ENCODE measurements at places on chromosomes 3 and 15.

GRCh38 chr3:174613173-174613572, 246.0 kb upstream of the NAALADL2 start:
- DNase-seq = no peak

DNA sequence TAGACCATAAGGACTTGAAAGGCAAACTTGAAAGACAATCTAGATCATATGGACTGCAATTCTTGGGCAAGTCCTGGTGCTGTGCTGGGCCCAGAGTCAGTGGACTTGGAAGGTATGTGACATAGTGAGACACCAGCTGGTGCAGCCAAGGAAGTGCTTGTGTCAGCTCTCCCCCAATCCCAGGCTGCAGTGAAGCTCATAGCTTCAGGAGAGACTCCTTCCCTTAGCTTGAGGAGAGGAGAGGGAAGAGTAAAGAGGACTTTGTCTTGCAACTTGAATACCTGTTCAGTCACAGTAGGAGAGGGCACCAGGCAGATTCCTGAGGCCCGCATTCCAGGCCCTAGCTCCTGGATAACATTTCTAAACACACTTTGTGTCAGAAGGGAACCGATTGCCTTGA, 127.4 kb upstream of the ZPLD1 start:
- DNase-seq = no peak

GRCh38 chr3:48596157-48596556, 1.0 kb upstream of the COL7A1 start:
- DNase-seq = no peak

DNA sequence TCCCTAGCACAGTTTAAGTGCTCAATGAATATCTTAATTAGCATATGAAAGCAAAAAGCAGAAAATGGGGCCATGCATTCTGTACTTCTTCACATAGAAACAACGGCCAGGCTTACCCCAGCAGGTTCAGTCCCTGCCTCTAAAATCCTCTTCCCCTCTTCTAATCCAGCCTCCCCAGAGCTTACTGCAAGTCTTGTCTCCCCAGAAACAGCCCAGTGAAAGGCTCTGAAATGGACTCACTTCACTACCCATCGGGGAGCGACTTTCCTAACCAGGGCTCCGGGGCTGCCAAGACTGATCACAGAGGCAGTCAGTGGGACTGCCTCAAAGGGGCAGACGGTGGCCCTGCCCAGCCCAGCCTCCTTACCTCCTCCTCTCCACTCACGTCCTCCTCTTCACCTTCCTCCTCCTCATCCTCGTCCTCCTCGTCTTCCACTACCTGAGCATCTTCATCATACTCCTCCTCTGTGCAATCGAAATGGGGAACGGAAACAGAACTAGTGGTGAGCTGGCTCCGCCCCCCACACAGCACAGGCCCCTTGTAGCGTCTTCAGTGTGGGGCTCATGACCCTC, 38.0 kb downstream of the ANP32A start:
- no peak for DNase-seq

DNA sequence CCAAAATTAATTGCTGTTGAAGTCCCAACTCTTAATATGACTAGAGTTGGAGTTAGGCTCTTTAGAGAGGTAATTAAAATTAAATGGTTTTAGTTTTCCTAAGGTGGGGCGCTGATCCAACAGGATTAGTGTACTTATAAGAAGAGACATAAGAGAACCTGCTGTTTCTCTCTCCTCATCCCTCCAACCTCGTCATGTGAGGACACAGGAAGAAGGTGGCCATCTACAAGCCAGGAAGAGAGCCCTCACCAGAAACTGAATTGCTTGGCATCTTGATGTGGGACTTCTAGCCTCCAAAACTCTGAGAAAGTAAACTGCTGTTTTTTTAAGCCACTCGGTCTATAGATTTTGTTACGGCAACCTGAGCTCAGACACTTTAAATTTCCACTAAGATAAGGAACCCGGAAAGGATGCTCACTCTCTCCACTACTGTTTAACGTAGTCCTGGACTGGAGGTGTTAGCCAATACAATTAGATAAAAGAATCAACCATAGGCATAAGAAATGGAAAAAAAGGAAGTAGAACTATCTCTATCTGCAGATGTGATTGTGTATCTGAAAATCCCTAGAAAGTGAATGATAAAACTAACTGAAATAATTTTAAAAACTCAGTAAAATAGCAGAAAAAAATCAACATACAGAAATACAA, 26.8 kb downstream of the DCBLD2 start:
- DNase-seq = no peak

- no peak for DNase-seq
These were observed 93.7 kb downstream of the CACNA1D start for GRCh38 chr3:53588122-53588521.

DNA sequence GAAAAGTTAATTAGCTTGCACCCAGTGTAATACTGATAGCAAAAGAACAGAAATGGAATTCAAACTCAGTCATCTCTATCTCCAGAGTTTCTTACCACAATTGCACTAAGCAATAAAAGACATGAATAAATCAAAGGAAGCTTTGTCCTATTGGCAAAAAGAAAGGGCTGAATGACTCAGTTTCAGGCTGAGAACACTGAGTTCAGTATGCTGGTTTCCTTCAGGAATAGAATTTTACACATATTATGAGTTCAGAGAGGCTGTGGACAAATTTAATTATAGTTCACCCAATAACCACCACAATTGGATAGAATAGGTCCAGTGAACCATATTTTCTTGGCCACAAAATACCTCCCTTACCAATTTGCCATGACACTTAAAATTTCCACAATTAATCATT, 249.7 kb downstream of the KCNMB2 start:
- DNase-seq = no peak

DNA sequence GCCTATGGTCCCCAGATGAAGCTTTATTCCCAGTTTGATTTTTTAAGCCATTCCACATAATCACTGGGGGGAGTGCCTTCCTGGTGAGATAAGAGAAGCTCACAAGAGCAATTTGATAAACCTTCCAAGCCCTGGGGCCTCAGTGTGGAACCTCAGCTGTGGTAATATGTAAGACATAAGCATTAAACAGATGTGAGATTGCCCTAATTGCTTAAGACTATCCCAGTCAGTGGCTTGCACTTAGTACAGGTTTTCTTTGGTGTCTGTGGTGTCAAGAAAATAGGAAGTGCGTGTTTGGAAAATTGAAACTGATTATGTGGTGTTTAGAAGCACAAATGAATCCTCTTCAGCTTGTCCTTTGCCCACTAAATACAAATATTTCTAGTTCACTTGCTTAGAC, 54.3 kb downstream of the LRRN1 start:
- DNase-seq = no peak

DNA sequence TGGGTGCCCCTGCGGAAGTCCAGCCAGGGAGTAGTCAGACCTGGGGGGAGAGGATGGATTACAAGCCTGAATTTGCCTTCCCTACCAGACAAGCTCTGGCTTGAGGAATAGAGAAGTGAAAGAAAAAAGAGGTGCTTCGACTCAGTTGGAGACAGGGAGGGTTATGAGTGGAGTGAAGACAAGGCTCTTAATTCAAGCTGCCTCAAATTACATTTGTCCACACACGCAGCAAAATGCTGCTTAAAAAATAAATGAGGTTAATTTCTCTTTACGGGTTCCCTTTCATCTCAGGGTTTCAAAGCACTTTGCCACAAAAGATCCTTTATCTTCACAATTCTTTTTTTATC, 49.0 kb upstream of the SLC4A7 start:
- DNase-seq = no peak

GRCh38 chr15:69578787-69579583, 126.4 kb downstream of the RPLP1 start:
- DNase-seq = no peak

DNA sequence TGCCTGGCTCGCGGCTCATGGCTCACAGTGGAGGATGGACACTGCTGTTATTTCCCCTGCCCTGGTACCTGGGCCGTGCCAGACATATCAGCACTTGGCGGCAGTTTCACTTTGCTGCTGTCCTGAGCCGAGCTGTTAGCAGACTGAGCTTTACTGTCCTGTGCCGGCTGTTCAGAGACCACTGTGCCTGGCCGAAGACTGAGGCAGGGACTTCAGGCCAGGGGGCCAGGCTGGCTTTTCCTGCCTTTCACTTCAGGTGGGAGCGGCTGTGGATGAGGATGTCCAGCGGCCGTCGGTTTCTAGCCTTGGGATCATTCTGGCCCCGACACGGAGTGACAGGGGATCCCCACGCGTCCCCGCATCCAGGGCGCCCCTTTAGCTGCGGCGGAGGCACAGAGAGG, 1.1 kb downstream of the ATP10A start:
- DNase-seq = peak; percentile 34

DNA sequence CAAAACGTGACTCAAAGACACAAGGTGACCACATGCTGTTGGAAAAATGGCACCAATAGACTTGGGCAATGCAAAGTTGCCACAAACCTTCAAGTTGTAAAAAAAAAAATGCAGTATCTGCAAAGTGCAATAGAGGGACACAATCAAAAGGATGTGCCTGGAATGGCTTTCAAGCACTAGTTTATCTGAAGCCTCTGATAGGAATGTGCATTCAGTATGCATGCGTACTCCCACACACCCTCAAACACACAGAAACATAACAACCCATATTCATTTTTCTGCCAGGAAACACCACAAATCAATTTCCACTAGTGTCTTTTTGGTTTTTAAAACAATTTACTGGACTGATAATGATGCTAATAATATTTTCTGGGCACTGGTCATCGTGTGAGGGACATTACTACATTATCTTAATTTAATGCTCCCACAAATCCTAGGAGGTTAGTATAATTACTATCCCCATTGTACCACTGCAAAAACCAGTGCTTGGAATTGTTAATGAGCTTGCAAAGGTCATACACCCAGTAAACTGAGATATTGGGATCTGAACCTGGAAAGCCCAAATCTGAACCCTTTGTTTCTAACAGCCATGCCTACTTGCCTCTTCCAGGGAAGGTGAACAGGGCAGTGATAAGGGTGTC, 298.7 kb downstream of the MAGI1 start:
- no peak for DNase-seq

GRCh38 chr3:98921957-98922356, 20.5 kb upstream of the DCBLD2 start:
- DNase-seq = no peak

DNA sequence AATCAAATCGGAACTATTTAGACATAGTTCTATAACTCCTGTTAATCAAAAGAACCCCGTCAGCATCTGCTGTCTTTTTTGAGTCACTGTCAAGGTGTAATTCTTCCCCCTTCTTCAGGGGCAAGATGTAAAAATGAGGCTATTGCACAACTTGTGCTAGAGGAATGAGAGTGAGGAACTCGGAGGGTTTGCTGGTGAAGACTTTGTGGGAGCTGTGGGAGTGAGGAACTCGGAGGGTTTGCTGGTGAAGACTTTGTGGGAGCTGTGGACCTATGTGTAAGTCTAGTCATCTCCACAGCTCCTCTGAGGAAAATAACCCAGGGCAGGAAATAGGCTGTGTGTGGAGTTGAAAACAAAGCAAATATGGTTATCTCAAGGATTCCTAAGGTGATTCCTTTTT, 2.5 kb upstream of the CERS3 start:
- DNase-seq = no peak

DNA sequence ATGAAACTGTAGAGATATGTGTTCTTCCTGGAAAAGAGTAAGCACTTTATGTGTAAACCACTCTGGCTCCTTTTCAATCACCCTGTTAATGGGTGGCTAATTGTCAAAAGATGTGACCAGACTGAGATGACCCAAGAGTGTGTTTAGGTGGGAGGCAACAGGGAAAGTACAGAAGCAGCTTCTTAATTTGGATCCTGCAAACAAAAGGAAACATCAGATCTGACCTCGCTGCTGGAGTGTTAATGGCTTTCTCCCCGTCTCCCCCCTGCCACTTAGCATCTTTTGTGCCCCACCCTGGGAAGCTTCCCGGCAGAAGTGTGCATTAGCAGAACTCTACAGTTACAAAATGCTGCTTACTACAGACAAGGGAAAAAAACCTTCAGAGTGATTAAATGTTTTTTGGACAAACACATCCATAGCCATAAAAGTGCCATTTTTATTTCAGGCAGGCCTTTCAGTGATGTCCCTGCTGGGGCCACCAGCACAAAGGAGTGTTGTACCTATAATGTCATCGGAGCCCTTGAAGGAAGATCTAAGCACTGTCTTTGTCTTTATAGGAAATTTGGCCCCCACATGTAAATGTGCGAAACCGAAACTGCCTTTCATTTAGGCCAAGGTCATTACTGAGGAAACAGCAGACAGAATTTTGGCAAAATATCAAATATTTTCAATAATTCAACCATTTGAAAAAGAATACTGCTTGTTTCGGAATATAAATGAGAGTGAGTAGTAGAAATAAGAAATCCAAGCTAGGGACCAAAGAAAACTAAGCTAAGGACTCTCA, 311.0 kb downstream of the WDR72 start:
- no peak for DNase-seq

- no peak for DNase-seq
These were observed 54.8 kb downstream of the MESD start for GRCh38 chr15:80934761-80935221.

GRCh38 chr3:31275038-31275572, 257.6 kb upstream of the STT3B start:
- DNase-seq = no peak

DNA sequence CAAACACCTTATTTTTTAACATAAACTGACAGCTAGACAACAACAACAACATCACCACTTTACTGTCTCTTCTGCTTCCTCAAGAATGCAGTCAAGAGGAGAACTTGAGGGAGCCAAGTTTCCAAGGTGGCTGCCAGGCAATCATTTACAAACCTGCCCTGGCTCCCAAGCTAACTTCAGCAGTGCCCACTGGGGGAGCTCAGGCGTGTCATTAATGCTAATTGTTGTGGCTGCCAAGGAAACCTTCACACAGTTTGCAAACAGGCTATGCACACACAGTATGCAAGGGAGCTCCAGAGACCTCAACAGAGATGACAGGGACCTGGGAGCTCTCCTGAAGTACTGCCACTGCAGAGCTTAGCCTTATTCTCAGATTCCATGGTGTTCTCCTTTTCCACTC, 2.1 kb downstream of the DZIP1L start:
- DNase-seq = no peak

GRCh38 chr15:99142562-99142961, 37.7 kb downstream of the SYNM start:
- no peak for DNase-seq
